ENCODE measurements at places on chromosomes 11 and 22.

DNA sequence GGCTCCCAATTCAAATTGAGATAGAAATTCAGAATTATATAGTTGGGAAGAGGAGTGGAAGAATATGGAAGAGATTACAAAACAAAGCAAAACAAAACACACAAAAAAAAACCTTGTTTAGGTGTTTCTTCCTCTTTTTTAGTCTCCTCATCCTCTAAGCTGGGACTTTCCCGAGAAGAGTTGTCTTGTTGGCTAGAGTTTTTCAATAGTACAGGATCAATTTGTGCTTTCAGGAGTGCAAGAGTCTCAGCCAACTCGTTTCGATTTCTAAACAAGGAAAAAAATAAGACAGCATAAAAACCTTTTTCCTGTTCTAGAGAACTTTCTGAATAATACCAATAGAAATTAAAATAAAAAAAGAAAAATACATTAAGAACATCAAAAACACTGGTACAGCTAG lies 87.8 kb upstream of the CLNS1A start:
- H3K36me3 ChIP-seq = peaks cover 13% of the 10 kb centered on the region
- H3K27me3 ChIP-seq = no peaks in the 10 kb centered on the region
- H3K4me1 ChIP-seq = no peaks in the 10 kb centered on the region
- no peak overlapping the region for H3K27ac ChIP-seq
- H3K4me3 ChIP-seq = no peak overlapping the region

DNA sequence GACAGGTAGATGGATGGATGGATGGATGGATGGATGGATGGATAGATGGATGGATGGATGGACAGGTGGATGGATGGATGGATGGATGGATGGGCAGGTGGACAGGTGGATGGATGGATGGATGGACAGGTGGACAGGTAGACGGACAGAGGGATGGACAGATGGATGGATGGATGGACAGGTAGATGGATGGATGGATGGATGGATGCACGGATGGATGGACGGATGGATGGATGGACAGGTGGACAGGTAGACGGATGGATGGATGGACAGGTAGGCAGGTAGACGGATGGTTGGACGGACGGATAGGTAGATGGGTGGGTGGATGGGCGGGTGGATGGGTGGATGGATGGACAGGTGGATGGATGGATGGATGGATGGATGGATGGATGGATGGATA lies 24.3 kb downstream of the PDGFB start:
- H3K4me3 ChIP-seq = no peak overlapping the region
- no peaks in the 10 kb centered on the region for H3K27me3 ChIP-seq
- no peaks in the 10 kb centered on the region for H3K4me1 ChIP-seq
- no peaks in the 10 kb centered on the region for H3K36me3 ChIP-seq
- no peak for DNase-seq

DNA sequence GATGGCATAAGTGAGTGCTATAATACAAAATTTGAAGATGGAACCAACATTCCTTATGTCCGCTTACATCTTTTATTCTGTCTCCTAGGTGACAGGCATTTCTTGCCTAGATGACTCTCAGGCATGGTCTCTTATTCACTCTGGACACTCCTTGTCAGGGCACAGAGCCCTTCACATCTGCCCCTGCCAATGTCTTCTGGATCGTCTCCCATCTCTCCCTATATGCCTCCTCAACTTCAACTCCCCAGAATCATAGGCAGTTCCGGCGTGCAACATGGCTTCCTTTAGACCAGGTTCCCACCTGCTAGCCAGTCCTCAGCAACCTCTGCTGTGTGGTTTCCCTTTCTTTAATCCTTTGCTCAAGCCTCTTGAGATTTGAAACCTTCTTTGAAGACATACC lies 300.9 kb downstream of the TENM4 start:
- no peaks in the 10 kb centered on the region for H3K4me1 ChIP-seq
- no peak overlapping the region for H3K27ac ChIP-seq
- H3K36me3 ChIP-seq = no peaks in the 10 kb centered on the region
- no peak for DNase-seq

DNA sequence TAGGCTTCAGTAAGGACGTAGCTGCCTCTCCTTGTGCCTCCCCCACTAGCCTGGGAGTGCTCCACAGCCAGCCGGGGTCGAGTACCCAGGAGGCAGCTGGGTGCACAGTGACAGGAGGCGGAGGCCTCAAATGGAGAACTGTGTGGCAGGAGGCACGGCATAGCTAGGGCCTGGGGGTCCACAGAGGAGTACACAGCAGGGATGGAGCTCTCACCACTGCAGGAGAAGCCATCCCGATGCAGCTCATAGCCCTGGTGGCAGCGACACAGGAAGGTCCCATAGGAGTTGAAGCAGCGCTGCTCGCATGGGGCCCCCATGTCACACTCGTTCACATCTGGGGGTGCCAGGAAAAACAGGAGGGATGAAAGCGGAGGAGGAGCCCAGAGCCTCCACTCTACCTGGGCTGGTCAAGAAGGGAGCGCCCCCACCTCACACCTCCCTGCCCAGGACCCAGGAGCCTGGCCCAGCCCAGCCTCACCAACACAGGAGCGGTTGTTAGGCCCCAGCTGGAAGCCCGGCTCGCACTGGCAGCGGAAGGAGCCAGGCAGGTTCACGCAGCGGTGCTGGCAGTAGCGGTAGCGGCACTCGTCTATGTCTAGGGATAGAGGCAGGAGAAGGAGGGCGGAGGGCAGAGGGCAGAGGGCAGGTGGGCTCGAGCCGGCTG lies 2.8 kb downstream of the EFEMP2 start:
- peaks cover 10% of the 10 kb centered on the region for H3K4me1 ChIP-seq
- peak overlapping the region; percentile 0 for H3K27ac ChIP-seq
- no peak for DNase-seq
- H3K4me3 ChIP-seq = no peak overlapping the region

DNA sequence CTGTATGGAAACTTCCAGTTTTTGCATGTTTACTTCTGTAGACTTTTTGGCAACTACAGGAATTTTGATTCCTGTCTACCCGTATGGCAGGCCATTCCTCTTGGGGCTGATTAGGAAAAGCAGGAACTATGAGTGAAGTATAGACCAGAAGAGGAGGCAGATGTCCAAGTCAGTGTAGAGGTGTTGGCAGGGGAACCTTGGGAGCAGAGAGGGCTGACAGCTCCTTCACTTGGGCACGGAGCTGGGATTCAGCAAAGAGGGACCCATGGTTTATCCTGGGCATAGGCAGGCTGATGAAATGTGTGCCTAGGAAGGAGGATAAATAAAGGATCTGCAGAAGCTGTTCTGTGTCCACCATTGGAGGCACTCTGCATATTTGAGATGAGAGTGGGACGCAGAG lies 33.1 kb downstream of the TREH start:
- H3K36me3 ChIP-seq = no peaks in the 10 kb centered on the region
- no peak for DNase-seq
- H3K27ac ChIP-seq = no peak overlapping the region
- H3K4me1 ChIP-seq = no peaks in the 10 kb centered on the region
- no peak overlapping the region for H3K4me3 ChIP-seq

DNA sequence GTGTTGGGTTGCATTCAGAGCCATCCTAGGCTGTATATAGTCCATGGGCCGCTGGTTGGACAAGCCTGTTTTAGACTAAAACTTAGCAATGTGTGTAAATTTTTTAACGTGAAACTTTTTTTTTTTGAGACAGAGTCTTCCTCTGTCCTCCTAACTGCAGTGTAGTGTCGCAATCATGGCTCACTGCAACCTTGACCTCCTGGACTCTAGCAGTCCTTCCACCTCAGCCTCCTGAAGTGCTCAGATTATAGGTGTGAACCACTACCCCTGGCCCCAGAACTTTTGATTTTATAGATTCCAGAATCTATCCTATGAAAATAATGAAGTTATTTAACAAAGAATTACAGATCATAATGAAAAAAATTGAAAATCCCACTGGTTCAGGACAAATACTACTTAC lies 29.9 kb upstream of the PANX2 start:
- H3K4me3 ChIP-seq = no peak overlapping the region
- no peaks in the 10 kb centered on the region for H3K27me3 ChIP-seq
- DNase-seq = no peak
- H3K4me1 ChIP-seq = no peaks in the 10 kb centered on the region

GRCh38 chr11:73397468-73398131 lies 21.4 kb downstream of the RELT start:
- H3K27ac ChIP-seq = no peak overlapping the region
- H3K4me1 ChIP-seq = no peaks in the 10 kb centered on the region
- H3K36me3 ChIP-seq = no peaks in the 10 kb centered on the region
- H3K4me3 ChIP-seq = no peak overlapping the region
- no peak for DNase-seq
- no peaks in the 10 kb centered on the region for H3K27me3 ChIP-seq

DNA sequence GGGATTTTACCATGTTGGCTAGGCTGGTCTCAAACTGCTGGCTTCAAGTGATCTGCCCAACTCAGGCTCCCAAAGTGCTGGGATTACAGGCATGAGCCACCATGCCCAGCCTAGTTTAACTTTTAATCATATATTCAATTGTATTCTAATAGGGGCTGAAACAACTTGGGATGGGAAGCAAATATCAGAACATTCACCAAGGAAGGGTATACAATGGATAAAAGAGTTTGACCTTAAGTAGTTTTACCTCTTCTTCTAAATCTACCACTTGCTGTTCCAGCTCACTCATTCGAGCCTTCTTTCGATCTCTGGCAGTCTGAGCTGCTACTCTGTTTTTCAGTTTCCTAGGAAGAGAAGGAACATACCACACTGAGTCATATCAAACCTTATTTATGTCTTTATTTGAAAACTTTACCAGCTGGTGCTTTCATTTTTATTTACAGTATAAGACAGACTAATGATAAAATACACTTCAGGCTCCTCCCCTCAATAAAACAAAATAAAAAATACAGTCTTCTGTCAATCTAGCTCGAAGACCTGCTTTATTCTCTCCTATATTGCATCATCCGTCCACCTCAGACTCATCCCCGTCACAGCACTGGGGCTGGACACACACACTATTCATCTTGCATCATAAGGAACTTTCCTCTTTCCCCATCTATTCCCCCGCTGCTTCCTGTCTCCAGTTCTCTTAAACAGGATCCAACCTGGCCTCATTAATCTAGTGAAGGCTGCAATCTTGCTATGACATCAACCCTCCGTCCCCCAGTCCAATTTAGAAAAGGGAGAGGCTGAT lies 1.4 kb downstream of the XBP1 start:
- no peak for DNase-seq
- H3K36me3 ChIP-seq = peaks cover 22% of the 10 kb centered on the region
- peak overlapping the region; percentile 99 for H3K27ac ChIP-seq
- H3K4me3 ChIP-seq = peak overlapping the region; percentile 81

- H3K36me3 ChIP-seq = peaks cover 4% of the 10 kb centered on the region
- no peaks in the 10 kb centered on the region for H3K4me1 ChIP-seq
- H3K27me3 ChIP-seq = no peaks in the 10 kb centered on the region
- DNase-seq = no peak
Measured at GRCh38 chr22:31893460-31893859, 50.9 kb upstream of the YWHAH start.

GRCh38 chr11:117934526-117935307 lies 5.5 kb upstream of the TMPRSS13 start:
- peaks cover 28% of the 10 kb centered on the region for H3K4me1 ChIP-seq
- no peak overlapping the region for H3K4me3 ChIP-seq
- H3K27ac ChIP-seq = no peak overlapping the region
- no peaks in the 10 kb centered on the region for H3K36me3 ChIP-seq
- no peak for DNase-seq

- H3K27me3 ChIP-seq = no peaks in the 10 kb centered on the region
- no peaks in the 10 kb centered on the region for H3K36me3 ChIP-seq
- H3K4me1 ChIP-seq = no peaks in the 10 kb centered on the region
- no peak overlapping the region for H3K27ac ChIP-seq
- no peak for DNase-seq
Measured at GRCh38 chr11:70313945-70314344, 43.5 kb downstream of the PPFIA1 start.

DNA sequence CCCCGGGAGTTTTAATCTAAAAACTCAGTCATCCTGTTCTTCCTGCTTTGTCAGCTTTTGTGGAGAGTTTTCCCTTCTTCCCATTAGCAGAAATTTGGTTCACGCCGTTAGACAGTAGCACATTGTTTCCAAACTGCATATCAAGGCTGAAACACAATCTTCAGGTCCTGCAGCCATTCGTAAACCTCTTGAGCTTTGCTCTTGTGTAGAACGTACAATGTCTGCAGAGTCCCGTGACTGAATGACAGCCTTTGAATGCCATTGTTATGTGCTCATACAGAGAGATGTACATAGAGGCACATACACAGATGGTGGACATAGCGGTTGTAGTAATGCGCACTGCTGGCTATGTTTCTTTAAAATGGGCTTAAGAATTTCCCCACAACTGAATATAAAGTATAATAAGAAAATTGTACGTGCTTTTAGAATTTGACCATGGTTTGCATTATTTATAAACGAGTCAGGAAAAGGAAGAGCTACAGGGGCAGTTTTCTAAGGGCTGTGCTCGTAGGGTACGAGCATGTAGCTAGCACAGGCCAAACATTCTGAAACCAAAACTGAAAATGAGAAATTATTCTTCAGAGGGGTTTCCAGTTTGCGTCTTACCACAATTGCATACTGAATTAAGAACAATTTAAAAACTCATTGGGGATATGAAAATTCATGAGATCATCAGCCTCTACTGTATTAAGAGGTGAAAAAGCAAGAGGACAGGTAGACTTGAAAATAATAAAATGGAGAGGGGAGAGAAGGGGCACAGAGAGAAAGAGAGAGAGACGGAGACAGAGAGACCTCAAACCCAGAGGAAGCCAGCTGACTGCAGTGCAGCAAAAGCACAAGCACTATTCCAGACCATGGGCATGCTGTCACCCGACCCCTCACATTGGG lies 310.1 kb downstream of the CADM1 start:
- H3K27me3 ChIP-seq = no peaks in the 10 kb centered on the region
- no peaks in the 10 kb centered on the region for H3K4me1 ChIP-seq
- no peaks in the 10 kb centered on the region for H3K36me3 ChIP-seq
- no peak overlapping the region for H3K4me3 ChIP-seq

DNA sequence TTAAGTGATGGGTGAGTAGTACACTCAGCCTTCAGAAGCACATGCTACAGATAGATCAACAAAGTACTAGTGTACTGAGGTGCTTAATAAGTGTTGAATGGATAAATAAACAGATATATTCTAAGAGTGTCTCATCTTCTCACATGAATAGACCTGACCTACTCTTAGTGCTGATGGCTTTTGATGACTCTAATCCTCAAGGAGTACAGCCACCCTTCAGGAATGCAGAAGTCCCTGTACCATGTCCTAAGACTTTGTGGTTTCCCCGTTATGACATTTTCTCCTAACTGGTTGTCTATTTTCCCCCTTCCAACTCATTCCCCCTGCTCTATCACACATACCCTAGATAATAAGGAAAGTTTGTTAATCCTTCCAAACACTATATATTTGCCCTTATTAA lies 61.6 kb downstream of the C11orf65 start:
- no peak for DNase-seq
- H3K36me3 ChIP-seq = no peaks in the 10 kb centered on the region
- no peaks in the 10 kb centered on the region for H3K4me1 ChIP-seq
- H3K27me3 ChIP-seq = no peaks in the 10 kb centered on the region
- H3K27ac ChIP-seq = no peak overlapping the region
- H3K4me3 ChIP-seq = no peak overlapping the region

- no peaks in the 10 kb centered on the region for H3K36me3 ChIP-seq
- DNase-seq = no peak
- H3K27ac ChIP-seq = no peak overlapping the region
- H3K4me1 ChIP-seq = no peaks in the 10 kb centered on the region
Measured at GRCh38 chr11:12777208-12777874, 103.1 kb downstream of the TEAD1 start.

Measured in naive thymus-derived CD4-positive, alpha-beta T cell (primary cell).